ENCODE measurements at places on chromosomes 4 and X. TPM values are rescaled to one million over a fixed set of nuclear protein-coding genes. Genes with fewer than 3 reads are reported as not detected.

Gene MAP3K15
- total RNA-seq = 1.8 TPM

Gene DUSP9
- 1.0 TPM for total RNA-seq

Gene COL25A1
- not detected for total RNA-seq

Gene ADAMTS3
- total RNA-seq = not detected

Gene REELD1
- not detected for total RNA-seq

Gene MAGEA2
- total RNA-seq = not detected

Gene RBMXL3
- total RNA-seq = not detected

Gene NUDT11
- 3.0 TPM for total RNA-seq

Measured in A549 treated with dexamethasone at 1 μM for 4 hours (cell line).